ENCODE measurements at places on chromosomes 5 and 9.

- no peak for DNase-seq
Observed at GRCh38 chr5:135868681-135869080, 27.0 kb downstream of the IL9 start.

DNA sequence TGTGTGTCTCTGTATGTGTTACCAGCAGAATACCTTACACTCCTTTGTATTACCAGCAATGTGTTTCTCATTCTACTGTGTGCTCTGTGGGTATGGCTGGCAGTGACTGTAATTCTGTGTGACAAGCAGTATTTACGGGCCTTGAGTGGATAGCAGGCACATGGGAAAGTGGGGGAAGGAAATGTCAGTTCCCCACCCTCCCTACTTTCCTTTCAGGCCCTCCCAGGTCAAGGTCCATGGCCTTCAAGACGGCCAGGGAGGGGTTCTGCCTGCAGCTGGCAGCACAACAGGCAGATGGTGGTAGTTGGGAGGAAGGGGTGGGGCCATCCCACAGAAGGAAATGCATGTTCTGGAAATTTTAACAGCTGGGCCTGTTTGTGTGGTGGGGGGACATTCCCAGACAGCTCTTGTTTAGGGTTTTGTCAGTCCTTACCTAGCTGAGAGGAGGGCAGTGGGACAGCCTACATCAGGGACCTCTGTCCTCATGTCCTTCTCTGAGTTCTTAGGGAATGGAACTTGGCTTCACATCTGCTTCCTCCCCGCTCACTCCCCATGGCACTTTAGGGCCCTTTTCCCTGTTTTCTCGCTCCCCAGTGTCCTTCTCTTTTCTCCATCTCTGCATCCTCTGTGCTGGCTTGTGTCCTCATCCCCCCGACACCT, 14.6 kb upstream of the TNIP1 start:
- DNase-seq = no peak

DNA sequence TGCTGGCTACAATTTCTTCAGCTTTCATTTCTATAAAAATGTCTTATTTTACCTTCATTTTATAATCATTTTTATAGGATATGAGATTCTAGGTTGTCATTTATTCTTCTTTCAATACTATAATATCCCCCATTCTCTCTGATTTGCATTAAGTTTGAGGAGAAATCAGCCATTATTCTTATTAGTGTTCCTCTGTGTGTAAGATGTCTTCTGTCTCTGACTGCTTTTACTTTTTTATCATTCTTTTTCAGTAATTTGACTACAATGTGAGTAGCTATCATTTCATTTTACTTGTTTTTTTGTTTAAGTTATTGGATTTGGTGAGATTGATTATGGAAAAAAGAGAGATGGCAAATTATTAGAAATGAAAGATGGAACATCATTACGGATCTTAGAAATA, 13.6 kb upstream of the SREK1 start:
- no peak for DNase-seq

DNA sequence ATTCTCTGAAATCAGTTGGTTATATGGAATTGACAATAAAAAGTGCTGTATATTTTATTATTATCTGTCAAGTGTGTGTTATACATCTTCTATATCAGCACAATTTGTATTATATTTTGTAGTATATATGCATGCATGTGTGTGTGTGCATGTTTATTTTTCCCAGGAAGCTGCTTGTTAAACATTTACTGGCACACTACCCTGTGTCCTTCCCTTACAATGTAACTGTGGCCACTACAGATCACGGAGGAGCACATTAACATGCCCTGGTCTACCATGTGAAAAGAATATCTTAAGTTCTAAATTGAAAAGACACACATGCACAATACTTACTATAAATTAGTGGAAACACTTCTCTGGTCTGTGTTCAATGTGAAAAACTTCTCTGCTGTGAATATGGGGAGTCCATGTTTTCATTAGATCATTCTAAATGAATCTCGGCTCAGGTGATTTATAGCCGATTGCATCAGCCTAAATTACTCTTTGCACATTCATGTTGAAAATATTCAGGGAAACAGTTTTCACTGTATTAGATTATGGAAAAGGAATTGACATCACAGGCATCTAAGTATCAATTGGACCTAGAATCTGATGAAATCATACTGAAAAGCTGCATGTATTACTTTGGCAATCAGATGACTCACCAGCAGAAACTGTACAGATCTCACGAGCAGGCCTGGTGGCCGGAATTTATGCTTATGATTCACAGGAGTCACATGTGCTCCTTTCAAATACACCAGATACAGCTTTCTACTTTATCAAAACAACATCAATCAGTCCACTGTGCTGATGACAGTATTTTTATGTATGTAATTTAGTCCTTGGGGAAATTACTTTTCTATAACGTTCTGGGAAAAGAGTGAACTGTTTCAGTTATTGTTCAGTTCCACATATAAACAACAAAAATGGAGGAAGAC, 39.4 kb downstream of the LURAP1L start:
- DNase-seq = no peak

- no peak for DNase-seq
Observed at GRCh38 chr9:115913696-115914095, 239.9 kb upstream of the PAPPA start.

GRCh38 chr9:34085581-34086500, 37.2 kb upstream of the UBAP2 start:
- no peak for DNase-seq

GRCh38 chr5:148666353-148666752, 12.0 kb upstream of the HTR4 start:
- no peak for DNase-seq

- DNase-seq = peak; percentile 81
Observed at GRCh38 chr5:36724467-36725332, 118.3 kb downstream of the SLC1A3 start.

- DNase-seq = no peak
Observed at GRCh38 chr5:40307920-40308319, 371.8 kb upstream of the PTGER4 start.

DNA sequence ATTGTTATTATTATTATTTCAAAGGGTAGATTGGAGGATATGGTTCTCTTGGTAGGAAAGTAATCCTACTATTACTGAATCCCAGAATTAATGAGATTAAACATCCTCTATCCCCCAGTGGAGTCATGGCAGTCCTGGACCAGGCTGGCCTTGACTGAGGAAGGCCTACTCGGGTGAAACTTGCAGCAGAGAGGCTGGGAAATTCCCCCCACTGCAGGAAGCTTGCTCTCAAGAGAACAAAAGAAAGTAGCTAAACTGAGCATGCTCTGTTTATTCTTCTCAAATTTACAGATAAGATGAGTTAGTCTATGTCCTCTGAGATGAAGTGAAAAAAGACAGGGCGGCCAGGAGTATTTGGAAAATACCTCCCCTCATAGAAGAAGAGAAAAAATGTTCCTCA, 233.9 kb upstream of the RPS23 start:
- DNase-seq = no peak

- peak; percentile 40 for DNase-seq
Observed at GRCh38 chr9:3397766-3398165, 128.0 kb downstream of the RFX3 start.

DNA sequence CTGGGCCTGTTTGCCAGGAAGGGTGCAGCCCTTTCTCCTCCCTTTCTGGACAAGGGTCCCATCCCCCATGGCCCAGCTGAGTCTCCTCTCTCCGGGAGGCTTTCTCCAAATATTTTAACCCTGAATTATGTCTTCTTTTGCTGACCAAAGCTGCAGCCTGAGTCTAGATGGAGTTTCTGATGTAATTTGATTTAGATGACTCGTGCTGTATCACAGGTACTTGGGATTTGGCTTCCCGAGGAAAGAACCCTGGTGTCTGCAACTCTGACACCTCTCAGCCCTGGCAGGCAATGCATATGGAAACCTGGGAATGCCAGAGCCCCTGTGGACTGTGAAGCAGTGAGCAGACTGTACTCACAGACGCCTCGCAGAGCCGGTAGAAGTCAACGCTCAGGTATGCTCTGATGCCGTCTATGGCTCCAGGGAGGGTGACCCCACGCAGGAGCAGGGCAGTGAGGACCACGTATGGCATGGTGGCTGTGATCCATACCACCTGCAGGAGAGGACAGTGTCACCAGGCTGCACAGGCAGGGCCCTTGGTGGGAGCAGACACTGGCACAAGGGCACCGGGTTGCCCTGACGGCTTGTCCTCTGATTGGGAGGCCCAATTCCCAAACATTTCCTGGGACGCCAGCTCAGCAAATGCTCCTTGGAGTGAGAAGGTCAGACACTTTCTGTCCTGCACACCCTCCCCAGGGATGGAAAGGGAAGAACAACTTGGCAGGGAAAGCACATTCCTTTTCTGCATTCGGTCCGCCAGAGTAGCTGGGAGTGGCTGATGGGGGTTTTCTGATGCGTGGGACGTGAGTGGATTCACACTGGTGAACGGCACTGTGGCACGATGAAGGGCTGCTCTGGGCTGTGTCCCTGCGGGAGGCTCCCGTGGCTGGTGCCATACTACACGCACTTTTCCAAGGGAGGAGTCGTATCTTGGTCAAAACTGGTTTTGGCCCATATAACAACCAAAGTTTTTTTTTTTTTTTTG, 24.7 kb downstream of the SLC6A3 start:
- DNase-seq = no peak

- DNase-seq = no peak
Observed at GRCh38 chr9:75471549-75472114, 383.3 kb downstream of the OSTF1 start.

- DNase-seq = no peak
Observed at GRCh38 chr9:110536822-110537221, 42.7 kb downstream of the SVEP1 start.

- no peak for DNase-seq
Observed at GRCh38 chr5:26553079-26553478, 485.3 kb downstream of the CDH9 start.

- no peak for DNase-seq
Observed at GRCh38 chr5:59466271-59466670, 427.3 kb downstream of the PDE4D start.

DNA sequence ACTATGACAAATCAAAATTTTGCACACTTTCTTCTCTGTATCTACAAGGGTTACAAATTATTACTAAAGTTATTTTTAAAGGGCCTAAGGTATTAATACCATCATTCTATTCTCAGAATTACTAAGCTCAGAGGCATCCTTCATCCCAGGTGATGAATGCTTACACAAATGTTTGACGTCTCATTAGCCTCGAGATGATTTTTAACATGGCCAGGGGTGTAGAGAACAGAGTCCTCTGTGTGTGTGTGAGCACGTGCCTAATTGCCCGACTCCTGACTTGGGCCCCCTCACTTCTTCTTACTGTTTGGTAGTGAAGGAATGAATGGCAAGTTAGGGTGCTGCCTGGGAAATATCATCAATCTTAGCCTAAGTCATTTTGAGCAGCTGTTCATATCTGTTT, 221.1 kb downstream of the ENC1 start:
- DNase-seq = no peak

- DNase-seq = no peak
Observed at GRCh38 chr9:70868661-70869652, 252.5 kb downstream of the TRPM3 start.

- DNase-seq = no peak
Observed at GRCh38 chr5:71894091-71894490, 175.0 kb downstream of the CARTPT start.
